ENCODE measurements at places on chromosomes 3 and 15. TPM values are rescaled to one million over a fixed set of nuclear protein-coding genes. Genes with fewer than 3 reads are reported as not detected.
A peak's percentile ranks its signal among the peaks of the same experiment; 100 is the strongest.

DNA sequence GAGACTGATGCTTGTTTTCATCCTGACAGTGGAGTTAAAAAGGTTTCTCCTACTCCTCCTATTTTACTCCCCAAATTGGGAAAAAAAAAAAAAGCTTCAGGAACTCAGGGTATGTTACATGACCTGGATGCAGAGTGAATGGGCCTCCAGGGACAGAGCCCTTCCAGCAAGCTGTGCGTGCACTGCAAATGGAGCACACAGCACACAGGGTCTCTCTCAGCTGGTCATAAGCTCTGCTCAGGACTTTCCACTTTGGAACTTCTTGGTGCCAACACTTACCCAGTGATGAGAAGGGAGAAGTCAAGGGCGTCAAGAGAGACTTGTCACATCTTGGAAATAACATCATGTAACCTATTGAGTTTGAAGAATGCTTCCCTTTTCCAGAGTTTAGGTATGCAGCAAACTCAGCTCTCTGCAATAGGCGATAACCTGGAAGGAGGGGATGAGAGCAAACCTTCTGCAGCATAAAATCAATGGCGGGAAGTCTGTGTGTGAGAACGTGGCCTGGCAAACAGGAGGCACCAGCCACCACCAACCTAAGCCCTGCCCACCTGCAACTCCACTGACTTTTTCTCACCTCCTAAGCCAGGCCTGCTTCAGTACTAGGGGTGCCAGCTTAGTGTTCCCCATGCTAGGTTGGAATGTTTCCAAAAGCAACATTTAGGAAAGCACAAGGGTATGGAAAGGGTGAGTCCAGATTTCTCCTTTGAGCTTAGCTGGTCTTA is 39.8 kb downstream of the MYZAP start:
- H3K36me3 ChIP-seq: peaks cover 9% of the 10 kb centered on the region
- DNase-seq: peak; percentile 67
- peaks cover 9% of the 10 kb centered on the region for H3K4me1 ChIP-seq
- H3K4me3 ChIP-seq: no peak overlapping the region

- no peak for DNase-seq
- H3K27ac ChIP-seq: peak overlapping the region; percentile 53
- no peaks in the 10 kb centered on the region for H3K27me3 ChIP-seq
- H3K4me3 ChIP-seq: no peak overlapping the region
- peaks cover 6% of the 10 kb centered on the region for H3K4me1 ChIP-seq
Observed at GRCh38 chr3:112745567-112746248, 101.0 kb downstream of the CD200R1L start.

DNA sequence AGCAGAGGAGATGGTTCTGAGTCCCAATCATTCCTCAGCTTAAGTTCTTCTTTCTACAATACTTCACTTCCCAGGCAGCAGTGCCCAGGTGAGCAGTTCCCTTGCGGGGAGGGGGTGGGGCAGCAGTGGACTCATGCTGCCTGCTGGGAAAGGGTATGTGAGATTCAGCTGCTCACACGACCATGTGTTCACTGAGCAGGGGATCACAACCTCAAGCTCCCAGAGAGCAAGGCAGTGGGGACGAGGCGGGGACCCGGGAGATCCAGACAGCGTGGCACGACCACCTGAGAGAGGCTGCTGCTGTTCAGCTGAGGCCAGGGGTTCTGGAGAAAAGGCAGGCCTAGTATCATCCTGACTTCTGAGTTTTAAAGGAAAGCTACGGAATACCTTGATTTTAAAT is 166.6 kb downstream of the XXYLT1 start:
- peaks cover 45% of the 10 kb centered on the region for H3K4me1 ChIP-seq
- no peaks in the 10 kb centered on the region for H3K36me3 ChIP-seq
- no peak overlapping the region for H3K4me3 ChIP-seq
- DNase-seq: no peak
- H3K27ac ChIP-seq: peak overlapping the region; percentile 58
- no peaks in the 10 kb centered on the region for H3K27me3 ChIP-seq

DNA sequence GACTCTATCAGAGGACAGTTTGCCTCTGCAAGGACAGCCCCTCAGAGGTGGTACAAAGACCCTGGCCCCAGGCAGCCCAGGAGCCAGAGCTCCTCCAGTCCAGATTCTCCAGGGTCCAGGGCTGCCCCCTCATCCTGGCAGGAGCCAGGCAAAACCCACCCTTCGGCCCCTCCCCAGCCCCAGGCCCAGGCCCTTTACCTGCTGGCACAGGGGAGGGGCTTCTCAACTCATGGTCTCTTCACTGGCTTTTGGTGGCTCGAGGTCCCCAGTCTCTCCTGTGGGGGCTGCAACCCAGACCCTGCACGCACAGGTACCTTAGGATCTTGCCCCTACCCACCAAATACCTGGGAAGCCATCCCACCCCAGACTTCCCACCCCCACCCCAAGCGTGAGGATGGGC is 8.5 kb downstream of the NEIL1 start:
- no peak for DNase-seq
- H3K27me3 ChIP-seq: no peaks in the 10 kb centered on the region
- no peak overlapping the region for H3K27ac ChIP-seq
- no peak overlapping the region for H3K4me3 ChIP-seq

GRCh38 chr15:95880630-95881029 is 449.9 kb upstream of the NR2F2 start:
- H3K36me3 ChIP-seq: no peaks in the 10 kb centered on the region
- H3K27me3 ChIP-seq: no peaks in the 10 kb centered on the region
- DNase-seq: no peak
- H3K27ac ChIP-seq: peak overlapping the region; percentile 9

DNA sequence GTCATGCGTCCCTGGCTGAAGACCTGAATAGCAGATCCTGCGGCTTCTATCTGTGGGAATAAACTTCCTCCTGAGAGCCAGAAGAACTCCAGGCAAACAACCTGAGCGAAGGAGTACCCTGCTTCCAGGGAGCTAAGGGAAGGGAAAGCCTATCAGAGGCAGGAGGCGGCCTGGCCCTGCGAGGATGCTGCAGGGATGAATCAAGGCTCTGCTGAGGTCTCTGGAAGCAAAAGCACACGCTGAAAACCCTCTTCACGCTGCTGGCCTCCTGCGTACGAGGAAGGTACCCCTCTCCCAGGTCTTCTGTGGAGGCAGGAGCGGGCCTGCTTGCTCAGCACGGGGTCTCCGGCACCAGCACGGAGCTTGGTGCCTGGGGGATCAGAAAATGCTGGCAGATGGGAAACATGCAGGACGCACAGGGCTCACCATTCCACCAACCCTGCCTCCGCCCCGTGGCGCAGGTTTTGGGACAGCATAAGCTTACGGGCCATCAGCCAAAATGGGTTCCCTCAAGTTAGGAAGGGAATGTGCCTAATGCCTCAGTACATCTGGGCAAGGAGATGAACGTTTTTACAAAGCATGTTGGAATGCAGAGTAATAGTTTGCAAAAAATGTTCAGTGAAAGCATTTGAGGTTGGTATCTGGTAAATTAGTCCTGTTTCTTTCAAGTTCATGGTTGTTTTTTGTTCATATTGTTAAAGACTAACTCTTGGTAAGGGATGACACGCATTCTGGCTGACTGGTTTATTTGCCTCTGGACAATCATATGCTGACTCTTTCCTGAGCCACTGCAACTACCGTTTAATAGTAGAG is 72.3 kb downstream of the CHSY1 start:
- no peak overlapping the region for H3K4me3 ChIP-seq
- no peak for DNase-seq
- peaks cover 55% of the 10 kb centered on the region for H3K4me1 ChIP-seq
- no peaks in the 10 kb centered on the region for H3K27me3 ChIP-seq
- no peaks in the 10 kb centered on the region for H3K36me3 ChIP-seq
- H3K27ac ChIP-seq: peak overlapping the region; percentile 17

DNA sequence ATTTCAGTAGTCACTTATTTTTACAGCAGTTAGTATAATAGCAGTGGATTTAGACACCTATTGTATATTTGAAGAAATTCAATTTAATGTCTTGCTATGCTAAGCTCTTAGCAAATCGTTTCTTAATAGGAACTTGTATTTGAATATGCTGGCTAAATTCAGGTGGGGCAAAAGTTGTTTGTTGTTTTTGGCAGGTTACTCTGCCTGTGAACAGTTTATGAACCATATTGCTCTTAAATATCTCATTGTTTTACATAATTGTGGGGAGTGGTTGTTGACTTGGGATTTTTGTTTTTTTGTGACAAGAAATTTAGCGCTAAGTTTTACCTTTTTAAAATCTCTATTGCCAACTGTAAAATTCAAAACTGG is 43.4 kb downstream of the NR2C2 start:
- H3K4me3 ChIP-seq: no peak overlapping the region
- no peaks in the 10 kb centered on the region for H3K36me3 ChIP-seq
- H3K27me3 ChIP-seq: no peaks in the 10 kb centered on the region
- H3K27ac ChIP-seq: no peak overlapping the region

- peaks cover 6% of the 10 kb centered on the region for H3K4me1 ChIP-seq
- DNase-seq: no peak
- H3K4me3 ChIP-seq: no peak overlapping the region
- no peak overlapping the region for H3K27ac ChIP-seq
Observed at GRCh38 chr15:69480932-69481331, 28.3 kb downstream of the RPLP1 start.

The SUCNR1 gene
- 0.49 TPM for total RNA-seq

DNA sequence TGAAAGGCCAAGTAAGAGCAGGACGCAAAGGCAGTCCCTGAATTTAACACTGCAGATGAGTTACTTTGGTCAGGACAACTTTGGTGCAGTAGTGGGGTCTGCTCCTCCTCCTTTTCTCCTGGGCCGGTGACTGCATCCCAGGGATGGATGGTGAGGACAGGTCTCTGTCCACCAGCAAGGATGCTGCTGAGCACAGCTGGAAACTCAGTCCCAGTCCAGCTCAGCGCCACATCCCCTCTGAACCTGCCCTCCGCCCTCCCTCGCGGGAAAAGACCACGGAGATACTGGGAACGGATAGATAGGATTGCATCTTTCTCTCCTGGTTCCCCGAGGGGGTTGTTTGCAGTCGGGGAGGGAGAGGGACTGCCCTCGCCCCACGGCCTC is 13.8 kb downstream of the GRAMD2A start:
- peaks cover 11% of the 10 kb centered on the region for H3K4me1 ChIP-seq
- no peak overlapping the region for H3K27ac ChIP-seq
- DNase-seq: no peak
- H3K27me3 ChIP-seq: no peaks in the 10 kb centered on the region

DNA sequence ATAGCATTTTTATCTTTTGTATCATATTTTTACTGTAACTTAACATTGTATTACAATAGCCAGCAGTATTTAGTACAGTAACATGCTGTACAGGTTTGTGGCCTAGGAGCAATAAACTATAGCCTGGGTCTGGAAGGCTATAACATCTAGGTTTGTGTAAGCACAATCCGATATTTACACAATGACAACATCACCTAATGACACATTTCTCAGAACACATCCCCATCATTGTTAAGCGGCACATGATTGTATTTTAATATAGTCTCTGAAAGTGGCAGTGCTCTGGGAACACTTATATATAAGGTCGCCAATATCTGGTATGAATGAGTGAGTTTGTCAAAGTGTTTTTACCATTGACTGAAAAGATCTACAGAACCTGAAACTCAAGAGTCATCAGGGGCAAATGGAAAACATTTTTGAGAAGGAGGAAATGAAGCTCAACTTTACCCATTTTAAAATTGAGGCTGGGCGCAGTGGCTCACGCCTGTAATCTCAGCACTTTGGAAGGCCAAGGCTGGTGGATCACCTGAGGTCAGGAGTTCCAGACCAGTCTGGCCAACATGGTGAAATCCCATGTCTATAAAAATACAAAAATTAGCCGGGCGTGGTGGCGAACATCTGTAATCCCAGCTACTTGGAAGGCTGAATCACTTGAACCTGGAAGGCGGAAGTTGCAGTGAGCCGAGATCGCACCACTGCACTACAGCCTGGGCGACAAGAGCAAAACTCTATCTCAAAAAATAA is 38.8 kb upstream of the TNFSF10 start:
- peak overlapping the region; percentile 83 for H3K27ac ChIP-seq
- H3K4me1 ChIP-seq: peaks cover 68% of the 10 kb centered on the region
- no peaks in the 10 kb centered on the region for H3K36me3 ChIP-seq

GRCh38 chr3:156718622-156719306 is 44.4 kb downstream of the TIPARP start:
- no peak overlapping the region for H3K27ac ChIP-seq
- no peak for DNase-seq
- no peaks in the 10 kb centered on the region for H3K4me1 ChIP-seq
- no peaks in the 10 kb centered on the region for H3K27me3 ChIP-seq

- H3K27me3 ChIP-seq: no peaks in the 10 kb centered on the region
- peaks cover 7% of the 10 kb centered on the region for H3K4me1 ChIP-seq
Observed at GRCh38 chr15:32729700-32730395, 12.0 kb downstream of the GREM1 start.

- no peaks in the 10 kb centered on the region for H3K36me3 ChIP-seq
- no peak overlapping the region for H3K4me3 ChIP-seq
- no peak for DNase-seq
- no peaks in the 10 kb centered on the region for H3K4me1 ChIP-seq
- H3K27ac ChIP-seq: no peak overlapping the region
Observed at GRCh38 chr3:115616461-115616860, 6.8 kb upstream of the GAP43 start.

The CCDC39 gene
- total RNA-seq: not detected

GRCh38 chr3:123148772-123149171 is 53.0 kb upstream of the SEC22A start:
- no peak overlapping the region for H3K4me3 ChIP-seq
- H3K4me1 ChIP-seq: no peaks in the 10 kb centered on the region
- peaks cover 33% of the 10 kb centered on the region for H3K36me3 ChIP-seq
- no peak for DNase-seq
- H3K27me3 ChIP-seq: no peaks in the 10 kb centered on the region

The SMCO1 gene
- total RNA-seq: not detected

- no peak overlapping the region for H3K4me3 ChIP-seq
- H3K27ac ChIP-seq: no peak overlapping the region
- H3K36me3 ChIP-seq: no peaks in the 10 kb centered on the region
- no peaks in the 10 kb centered on the region for H3K4me1 ChIP-seq
- DNase-seq: no peak
Observed at GRCh38 chr3:6965881-6966280, 105.0 kb downstream of the GRM7 start.

DNA sequence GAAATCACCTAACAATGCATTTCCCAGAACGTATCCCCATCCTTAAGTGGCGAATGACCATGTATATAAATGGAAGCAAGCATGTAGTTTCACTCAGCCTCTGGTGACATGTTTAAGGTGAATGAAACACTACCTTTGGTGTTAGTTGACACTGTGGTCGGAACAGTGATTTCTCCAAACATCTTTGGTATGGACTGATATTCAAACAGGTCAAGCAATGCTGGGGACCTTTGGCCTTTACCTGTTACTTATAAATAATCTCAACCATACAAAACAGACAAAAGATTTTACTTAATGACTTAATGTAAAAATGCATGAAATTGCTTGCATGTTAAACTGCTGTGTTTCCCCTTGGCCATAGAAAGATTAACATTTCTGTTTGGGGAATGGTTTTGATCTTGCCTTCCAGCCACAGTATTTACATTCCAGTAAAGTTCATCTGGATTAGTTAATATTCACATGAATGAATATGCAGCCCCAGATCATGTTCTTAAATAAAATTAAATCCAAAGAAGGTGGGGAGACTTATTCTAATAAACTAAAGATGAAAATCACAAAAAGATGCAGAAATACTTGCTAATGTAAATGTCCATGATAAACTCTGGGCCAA is 74.4 kb upstream of the HES1 start:
- no peak overlapping the region for H3K27ac ChIP-seq
- H3K4me1 ChIP-seq: peaks cover 14% of the 10 kb centered on the region
- DNase-seq: no peak
- H3K27me3 ChIP-seq: no peaks in the 10 kb centered on the region
- no peaks in the 10 kb centered on the region for H3K36me3 ChIP-seq
